Breast epithelium (tissue), 4 donors: ENCODE measurements at places on chromosomes 2 and 18. TPM values are rescaled to one million over a fixed set of nuclear protein-coding genes. Genes with fewer than 3 reads are reported as not detected.

GRCh38 chr18:65439188-65439587, 311.6 kb upstream of the CDH7 start:
- no peak for DNase-seq
- H3K36me3 ChIP-seq: no peaks in the 10 kb centered on the region
- H3K27ac ChIP-seq: no peak overlapping the region

DNA sequence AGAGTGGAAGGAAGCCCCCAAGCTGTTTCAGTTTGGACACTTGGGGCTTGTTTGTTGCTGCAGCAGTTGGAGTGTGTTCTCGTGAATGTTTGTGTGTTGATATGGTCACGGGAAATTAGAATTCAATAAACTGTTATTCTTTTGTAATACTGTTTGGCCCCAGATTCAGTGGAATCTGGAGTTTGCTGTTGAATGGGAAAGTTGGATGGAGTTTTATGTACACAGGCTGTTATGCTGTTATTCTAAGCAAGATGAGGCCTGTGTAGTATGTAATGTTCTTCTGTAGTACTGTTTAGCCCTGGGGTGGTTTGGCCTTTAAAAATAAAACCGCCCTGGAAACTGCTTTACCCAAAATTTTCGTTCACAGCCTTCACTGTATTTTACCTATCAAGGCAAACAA, 810.4 kb upstream of the HS6ST1 start:
- no peaks in the 10 kb centered on the region for H3K27me3 ChIP-seq
- no peaks in the 10 kb centered on the region for H3K36me3 ChIP-seq
- peak; percentile 25 for DNase-seq
- H3K4me1 ChIP-seq: no peaks in the 10 kb centered on the region
- H3K4me3 ChIP-seq: no peak overlapping the region
- no peak overlapping the region for H3K27ac ChIP-seq

DNA sequence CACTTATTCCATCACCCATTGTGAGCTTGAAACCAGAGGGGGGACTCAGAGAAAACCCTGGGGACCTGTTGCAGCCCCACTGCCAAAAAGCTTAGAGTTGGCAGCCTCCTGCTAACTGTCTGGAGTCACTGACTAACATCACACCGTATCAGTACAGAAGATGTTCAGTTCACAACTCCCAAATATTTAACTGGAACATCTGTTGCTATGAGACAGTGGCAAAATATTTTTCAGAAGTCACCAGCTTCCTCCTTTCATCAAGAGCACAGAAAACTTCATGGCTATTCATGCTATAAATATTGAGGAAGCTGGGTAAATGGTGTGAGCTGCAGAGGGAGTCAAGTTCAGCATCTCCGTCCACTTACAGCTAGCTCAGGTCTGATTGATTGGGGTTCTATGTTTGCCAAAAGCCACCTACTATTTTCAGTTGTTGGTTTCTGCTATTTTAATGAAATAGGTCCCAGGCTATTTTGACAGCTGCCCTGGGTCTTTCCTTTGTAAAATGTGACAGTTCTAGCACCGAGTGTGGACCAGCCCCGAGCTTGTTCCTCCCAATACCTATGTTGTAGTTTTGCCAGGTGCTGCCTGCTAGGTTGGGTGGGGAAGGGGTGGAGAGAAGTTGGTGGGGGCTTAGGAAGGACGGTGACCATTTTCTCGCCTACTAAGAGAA, 9.8 kb downstream of the TUBB6 start:
- H3K36me3 ChIP-seq: no peaks in the 10 kb centered on the region
- no peak overlapping the region for H3K4me3 ChIP-seq
- DNase-seq: no peak
- no peaks in the 10 kb centered on the region for H3K27me3 ChIP-seq
- no peaks in the 10 kb centered on the region for H3K4me1 ChIP-seq

GRCh38 chr2:174781298-174781697, 17.0 kb upstream of the CHRNA1 start:
- no peaks in the 10 kb centered on the region for H3K27me3 ChIP-seq
- H3K27ac ChIP-seq: no peak overlapping the region
- H3K4me1 ChIP-seq: no peaks in the 10 kb centered on the region
- H3K4me3 ChIP-seq: no peak overlapping the region
- DNase-seq: no peak

DNA sequence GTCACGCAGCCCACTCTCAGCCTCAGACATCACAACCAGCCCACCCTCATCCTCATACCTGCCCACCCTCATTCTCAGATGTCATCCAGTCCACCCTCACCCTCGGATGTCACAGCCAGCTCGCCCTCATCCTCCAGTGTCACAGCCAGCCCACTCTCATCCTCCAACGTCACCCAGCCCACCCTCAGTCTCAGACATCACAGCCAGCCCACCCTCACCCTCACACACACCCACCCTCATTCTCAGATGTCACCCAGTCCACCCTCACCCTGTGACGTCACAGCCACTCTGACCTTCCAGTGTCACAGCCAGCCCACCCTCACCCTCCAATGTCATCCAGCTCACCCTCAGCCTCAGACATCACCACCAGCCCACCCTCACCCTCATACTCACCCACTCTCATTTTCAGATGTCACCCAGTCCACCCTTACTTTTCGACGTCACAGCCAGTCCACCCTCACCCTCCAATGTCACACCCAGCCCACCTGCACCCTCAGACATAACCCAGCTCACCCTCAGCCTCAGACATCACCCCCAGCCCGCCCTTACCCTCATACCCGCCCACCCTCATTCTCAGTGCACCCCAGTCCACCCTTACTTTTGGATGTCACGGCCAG, 100.3 kb downstream of the LOXHD1 start:
- H3K4me1 ChIP-seq: no peaks in the 10 kb centered on the region
- no peak for DNase-seq
- no peaks in the 10 kb centered on the region for H3K27me3 ChIP-seq
- no peaks in the 10 kb centered on the region for H3K36me3 ChIP-seq
- no peak overlapping the region for H3K27ac ChIP-seq
- no peak overlapping the region for H3K4me3 ChIP-seq

PLB1 gene
- 5.6 TPM for total RNA-seq

ARL4C gene
- 16.1 TPM for total RNA-seq

- H3K36me3 ChIP-seq: no peaks in the 10 kb centered on the region
- no peak for DNase-seq
- peaks cover 9% of the 10 kb centered on the region for H3K27me3 ChIP-seq
- no peak overlapping the region for H3K4me3 ChIP-seq
- no peak overlapping the region for H3K27ac ChIP-seq
These were observed 514 bp downstream of the PAX8 start for GRCh38 chr2:113278073-113278741.

GRCh38 chr2:77521548-77521891, 656 bp downstream of the LRRTM4 start:
- H3K36me3 ChIP-seq: no peaks in the 10 kb centered on the region
- DNase-seq: no peak
- H3K4me3 ChIP-seq: no peak overlapping the region
- no peaks in the 10 kb centered on the region for H3K27me3 ChIP-seq
- no peaks in the 10 kb centered on the region for H3K4me1 ChIP-seq

XDH gene
- 1.3 TPM for total RNA-seq

DNA sequence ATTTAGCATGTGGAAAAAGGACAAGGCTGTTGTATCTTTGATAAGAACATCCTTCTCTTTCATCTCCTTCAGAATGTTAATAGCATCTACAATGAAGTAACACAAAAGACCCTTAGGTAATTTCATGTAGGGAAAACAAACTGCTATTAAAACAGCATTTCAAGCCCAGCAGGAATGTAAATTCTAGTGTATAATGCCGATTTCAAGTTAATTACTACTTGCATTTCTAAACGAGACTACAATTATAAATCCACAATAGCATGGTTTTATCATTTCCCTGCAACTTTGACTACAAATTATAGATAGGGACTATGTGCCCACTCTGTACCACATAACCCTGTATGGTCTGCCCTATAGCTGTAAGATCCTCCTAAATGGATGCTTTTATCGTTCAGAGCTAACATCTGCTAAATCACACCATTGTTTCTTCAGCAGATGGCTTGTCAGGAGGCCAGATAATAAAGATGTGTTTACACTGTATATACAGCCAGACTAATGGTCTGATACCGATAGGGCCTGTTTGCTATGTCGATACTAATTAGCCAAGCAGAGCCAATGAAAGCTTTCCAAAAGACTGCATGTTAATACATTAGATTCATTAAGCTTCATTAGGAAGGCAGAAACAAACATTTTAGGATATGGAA, 51.9 kb downstream of the LRPPRC start:
- H3K27ac ChIP-seq: no peak overlapping the region

GRCh38 chr18:45284174-45284573, 331.1 kb upstream of the SLC14A2 start:
- no peak overlapping the region for H3K27ac ChIP-seq
- H3K4me3 ChIP-seq: no peak overlapping the region
- no peaks in the 10 kb centered on the region for H3K36me3 ChIP-seq
- H3K4me1 ChIP-seq: no peaks in the 10 kb centered on the region

EFHD1 gene
- total RNA-seq: 52.8 TPM

ZNF804A gene
- under 0.01 TPM for total RNA-seq
